Activated naive CD4-positive, alpha-beta T cell treated with anti-CD3 and anti-CD28 coated beads for 36 hours (primary cell): ENCODE measurements at places on chromosomes 13 and 19.

DNA sequence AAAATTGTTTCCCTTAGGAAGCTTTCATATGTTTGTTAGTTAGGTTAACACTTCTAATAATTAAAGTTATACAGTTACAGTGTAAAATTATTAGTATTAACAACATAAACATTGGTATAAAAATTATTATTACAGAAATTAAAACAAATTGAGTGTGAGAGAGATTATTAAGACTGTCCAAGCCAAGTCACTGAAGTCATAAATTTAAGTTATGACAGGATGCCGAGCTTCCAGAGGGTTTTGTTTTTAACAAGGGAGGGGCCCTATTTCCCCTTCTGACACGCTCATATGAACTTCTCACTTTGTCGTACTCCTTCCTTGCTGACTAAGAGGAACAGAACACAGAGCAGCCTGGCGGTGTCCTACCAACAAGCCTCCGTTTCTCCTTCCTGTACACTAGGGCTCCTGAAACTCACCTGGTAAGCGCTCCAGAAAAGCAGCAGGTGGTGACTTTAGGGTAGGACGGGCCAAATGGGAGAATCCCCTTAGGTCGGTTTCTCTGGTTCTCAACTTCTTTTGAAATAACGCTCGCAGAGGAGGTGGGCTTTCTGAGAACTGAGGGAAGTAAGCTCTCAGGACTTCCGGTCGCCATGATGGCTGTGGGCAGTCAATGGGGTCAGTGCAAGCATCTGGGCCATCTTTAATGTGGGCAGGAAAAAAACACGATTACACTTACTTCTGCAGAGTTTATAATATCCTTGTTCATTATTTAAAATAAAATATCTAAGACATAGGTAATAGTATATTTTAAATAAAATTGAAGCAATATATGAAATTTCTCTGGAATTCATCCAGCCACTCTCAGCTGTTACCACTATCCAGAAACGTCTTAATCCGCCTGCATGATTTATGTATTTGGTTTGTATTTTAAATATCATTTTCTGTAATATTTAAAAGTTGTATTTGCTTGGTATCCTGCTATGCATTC is at the start of gene CARD8:
Gene CARD8, minus strand, starts transcription at position 537 of the 928 bp plus-strand sequence. CDS start 14,892 bp downstream, outside the sequence.
- peak; percentile 88 for DNase-seq

- DNase-seq: no peak
These were observed at the start of gene GIPC3 for GRCh38 chr19:3585301-3586126. Gene GIPC3, plus strand, starts transcription at chr19:3585478. Its CDS starts 120 bp downstream, at chr19:3585598.

DNA sequence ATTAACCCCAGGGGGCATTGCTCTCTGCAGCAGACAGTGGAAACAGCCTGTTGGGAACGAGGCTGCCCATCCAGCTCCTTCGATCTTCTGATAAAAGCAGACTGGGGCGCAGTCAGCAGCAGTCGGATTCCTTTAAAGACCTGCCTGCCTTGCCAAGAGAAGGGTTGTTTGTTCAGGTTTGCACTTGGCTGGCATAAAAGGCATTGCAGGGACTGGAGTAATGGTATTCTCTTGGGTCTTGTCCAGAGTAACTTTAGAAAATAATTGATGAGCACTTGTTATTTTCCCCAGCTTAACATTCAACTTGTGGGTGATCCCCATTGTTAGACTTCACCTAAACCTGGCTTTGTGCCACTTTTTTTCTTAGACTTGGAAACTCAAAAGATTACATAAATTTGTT is 67.3 kb upstream of the SLC10A2 start:
- DNase-seq: no peak

DNA sequence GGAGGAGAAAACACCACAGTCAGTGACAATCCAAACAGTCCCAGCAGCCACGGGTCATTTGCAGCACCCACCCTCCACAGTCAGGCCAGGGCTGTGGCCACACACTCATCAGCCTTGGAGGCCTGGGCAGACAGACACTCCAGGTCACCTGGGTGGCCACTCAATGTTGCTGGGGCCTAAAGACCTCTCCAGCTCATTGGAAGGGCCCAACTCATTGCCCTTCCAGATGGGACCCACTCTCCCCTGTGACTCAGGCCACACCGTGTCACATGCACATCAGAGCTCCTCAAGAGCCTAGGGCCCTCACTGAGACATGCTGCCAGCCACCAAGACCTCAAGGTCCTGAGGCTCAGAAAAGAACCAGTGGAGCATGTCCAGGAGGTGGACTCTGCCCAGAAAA is 22.4 kb downstream of the TUBA3C start:
- no peak for DNase-seq

GRCh38 chr13:34172048-34172447 is 354.1 kb downstream of the RFC3 start:
- DNase-seq: no peak

GRCh38 chr13:29081697-29082440 is 261.7 kb downstream of the MTUS2 start:
- DNase-seq: no peak

GRCh38 chr19:2678044-2678671 is 24.3 kb downstream of the GNG7 start:
- no peak for DNase-seq
